ENCODE measurements at places on chromosomes 6 and 20.

DNA sequence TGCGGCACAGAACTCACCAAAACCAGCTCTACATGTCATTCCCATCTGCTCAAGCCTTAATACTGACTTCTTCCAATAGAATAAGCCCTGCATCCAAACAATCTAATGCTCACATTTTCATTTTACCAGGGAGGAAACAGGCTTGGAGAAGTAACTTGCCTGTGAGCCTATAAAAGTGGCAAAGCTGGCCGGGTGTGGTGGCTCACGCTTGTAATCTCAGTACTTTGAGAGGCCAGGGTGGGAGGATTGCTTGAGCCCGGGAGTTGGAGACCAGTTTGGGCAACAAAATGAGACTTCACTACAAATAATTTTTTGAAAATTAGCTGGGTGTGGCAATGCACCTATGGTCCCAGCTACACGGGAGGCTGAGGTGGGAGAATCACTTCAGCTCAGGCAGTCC is 133.7 kb downstream of the LY86 start:
- no peak for DNase-seq

- no peak for DNase-seq
These were observed 249.6 kb downstream of the SOD2 start for GRCh38 chr6:159443417-159443920.

DNA sequence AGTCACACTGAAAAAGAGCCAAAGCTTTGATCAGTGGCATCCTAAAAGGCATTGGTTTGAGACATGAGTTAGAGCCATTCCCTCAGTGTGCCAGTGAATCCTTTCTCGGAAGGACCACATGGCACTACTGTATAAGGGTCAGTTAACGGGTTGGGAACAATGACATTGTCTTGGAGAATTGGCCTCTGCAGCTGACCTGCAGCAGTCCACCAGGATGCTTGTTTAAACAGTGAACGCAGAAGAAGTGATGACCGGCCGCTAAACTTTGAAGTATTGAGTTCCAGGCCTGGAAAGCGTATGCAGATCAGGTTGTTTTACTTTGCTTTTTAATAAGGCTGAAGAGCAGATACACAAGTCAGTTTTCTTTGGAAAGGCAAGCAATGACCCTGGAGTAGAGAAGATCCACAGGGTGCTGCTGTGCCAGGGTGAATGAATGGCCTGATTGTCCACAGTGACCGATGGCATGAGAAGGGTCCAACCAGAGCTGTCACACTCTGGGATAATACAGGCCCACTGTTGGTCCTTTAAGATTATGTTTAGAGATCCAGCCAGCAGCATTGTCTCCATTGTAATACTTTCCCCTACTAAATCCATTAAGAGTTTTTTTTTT is 57.8 kb downstream of the GMPR start:
- DNase-seq, result no peak

GRCh38 chr20:48716086-48716485 is 111.7 kb downstream of the PREX1 start:
- DNase-seq, result no peak

GRCh38 chr20:2986466-2986865 is 57.0 kb upstream of the GNRH2 start:
- DNase-seq, result peak; percentile 14

Data from GM04504 (cell line).